ENCODE measurements at places on chromosomes 16 and 17.

DNA sequence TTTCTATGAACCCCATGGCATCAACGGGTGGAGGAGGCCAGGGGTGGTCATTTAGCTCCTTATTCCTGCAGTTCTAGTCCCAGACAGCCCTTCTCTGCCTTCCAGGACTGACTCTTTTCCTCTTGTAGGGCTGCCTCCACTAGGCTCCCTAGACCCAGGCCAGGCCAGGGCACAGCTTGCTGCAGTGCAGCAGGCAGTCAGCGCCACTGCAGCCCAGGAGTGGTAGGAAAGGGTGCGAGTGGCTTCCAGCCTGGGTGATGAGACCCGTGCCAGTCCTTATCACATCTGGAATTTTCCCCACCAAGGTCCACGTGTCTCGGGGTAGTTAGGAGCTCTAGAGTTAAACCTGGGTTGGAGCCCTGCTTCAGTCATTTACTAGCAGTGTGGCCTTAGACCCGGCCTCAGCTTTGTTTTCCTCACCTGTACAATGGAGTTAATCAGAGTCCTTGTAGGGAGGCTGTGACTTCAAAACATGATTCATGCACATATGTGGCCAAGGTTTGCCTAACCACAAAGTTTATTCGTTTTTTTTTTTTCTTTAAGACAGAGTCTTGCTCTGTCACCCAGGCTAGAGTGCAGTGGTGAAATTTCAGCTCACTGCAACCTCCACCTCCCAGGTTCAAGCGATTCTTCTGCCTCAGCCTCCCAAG lies 4.7 kb downstream of the SLC5A11 start:
- no peak for DNase-seq

DNA sequence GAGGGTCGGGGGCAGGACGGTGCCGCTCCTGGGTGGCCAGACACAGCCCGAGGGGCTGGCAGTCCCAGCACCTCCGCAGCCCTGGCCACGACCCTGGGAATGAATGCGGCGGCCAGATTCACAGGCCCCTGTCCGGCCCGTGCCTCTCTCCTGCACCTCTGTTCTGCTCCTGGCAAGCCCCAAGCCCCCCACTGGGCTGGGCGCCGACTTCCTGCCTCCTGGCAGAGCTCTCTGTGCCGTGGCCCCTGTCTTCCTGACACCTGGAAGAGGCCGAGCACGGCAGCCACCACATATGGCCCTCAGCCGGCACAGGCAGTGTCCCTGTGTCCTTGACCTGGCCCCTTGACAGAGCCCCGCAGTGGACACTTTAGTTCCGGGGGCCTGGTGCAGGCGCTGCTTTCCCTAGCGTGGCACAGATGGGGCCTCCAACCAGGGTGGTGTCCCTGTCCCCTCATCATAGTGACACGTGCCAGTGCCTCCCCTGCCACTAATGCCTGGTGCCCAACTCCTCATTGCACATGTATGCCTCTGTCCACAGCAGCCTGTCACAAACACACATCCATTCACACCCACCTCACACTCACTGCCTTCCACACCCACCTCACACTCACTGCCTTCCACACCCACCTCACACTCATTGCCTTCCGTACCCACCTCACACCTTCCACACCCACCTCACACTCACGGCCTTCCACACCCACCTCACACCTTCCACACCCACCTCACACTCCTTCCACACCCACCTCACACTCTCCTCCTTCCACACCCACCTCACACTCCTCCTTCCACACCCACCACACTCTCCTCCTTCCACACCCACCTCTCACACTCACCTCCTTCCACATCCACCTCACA lies 110.6 kb upstream of the PLCG2 start:
- DNase-seq, result no peak

- DNase-seq, result no peak
Observed at GRCh38 chr17:61488878-61489718, 36.9 kb downstream of the TBX4 start.

GRCh38 chr16:72848759-72849664 lies 198.9 kb downstream of the ZFHX3 start:
- DNase-seq, result peak; percentile 99

DNA sequence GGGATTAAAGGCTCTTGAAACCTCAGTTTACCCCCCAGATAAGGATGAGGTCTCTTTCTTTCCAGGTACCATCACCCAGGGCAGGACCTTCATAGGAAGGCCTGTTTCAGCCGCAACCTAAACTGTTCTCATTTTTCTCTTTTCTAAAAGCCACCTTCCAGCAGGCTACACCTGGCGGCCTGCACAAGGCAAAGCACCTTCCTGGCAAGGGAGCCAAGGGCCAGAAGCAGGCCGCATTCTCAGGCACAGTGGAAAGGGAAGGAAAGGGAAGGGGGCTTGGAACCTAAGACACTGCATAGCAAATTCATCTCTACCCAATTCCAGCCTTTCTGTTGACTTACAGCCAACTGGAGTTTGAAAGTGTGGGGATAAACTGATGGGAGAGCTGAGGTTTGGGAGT lies 8.9 kb upstream of the NDEL1 start:
- no peak for DNase-seq

GRCh38 chr17:68094481-68095078 lies 59.0 kb downstream of the KPNA2 start:
- no peak for DNase-seq

DNA sequence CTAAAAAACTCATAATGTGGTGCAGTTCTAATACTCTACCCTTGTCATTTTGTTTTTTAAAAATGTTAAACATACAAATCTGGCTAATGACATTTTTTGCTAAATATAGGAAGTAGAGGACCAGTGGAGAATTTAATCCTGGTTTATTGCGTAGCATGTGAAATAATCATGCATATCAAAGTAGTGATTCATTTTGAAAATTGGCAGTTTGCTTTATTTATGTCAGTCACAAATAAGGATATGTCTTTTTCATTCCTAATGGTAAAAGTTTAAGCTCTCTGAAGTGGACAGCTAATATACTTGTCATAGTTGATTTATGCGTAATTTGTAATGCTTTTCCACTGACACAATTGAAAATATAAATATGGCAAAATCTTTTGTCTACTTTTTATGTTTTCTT lies 224.2 kb downstream of the BCAS3 start:
- DNase-seq, result peak; percentile 83

- no peak for DNase-seq
Observed at GRCh38 chr17:58264407-58265103, 16.2 kb downstream of the MPO start.

DNA sequence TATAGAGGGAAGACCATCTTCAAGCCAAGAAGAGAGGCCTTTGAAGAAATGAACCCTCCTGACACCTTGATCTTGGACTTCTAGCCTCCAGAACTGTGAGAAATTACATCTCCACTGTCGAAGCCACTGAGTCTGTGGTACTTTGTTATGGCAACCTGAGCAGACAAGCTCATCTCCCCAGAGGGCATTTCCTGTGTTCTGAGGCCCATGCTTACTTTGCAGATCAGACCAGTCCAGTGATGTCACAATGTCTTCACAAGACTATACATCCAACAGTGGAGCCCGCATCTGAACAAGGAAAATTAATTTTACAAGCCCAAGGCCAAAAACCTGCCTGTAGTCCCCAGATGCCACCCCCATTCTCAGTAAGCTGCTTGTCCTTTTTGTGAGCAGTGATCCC lies 14.8 kb upstream of the C17orf113 start:
- no peak for DNase-seq

DNA sequence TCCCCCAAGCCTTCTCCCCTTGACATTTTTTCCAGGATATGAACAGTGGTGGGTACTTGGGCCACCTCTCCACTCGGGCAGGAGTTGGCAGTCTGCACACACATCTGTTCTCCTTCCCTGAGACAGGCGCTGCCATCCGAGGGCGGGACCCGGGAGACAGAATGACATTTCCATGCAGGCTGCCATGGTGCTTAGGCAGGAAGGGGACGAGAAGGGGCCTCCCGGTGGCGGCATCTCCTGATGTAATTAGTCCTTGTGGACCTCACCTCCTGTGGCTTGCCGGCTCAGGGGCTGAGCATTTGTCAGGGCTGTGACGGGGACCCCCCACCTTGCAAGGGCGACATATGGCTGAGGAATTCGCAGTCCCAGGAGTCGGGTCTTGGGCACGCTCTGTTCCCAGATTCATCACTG lies 197.2 kb downstream of the FOXL1 start:
- peak; percentile 58 for DNase-seq

DNA sequence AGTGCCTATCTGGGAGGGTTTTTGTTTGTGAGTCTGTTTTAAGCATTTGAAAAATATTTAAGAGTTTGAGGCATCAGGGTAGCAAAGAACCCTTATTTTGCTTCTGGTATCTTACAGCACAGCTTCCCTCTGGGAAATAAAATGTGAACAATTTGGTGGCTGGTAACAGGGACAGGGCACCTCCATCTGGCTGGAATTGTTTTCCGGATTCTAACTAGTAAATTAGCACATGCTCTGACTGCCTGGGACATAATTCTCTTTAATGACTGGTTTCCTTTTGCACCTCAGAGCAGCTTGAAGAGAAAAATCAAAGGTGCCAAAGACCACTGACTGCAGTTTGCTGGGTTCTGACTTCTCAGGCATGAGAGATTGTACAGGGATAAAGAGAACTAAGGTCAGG lies 469.1 kb downstream of the GRIN2A start:
- DNase-seq, result no peak

GRCh38 chr16:48444574-48444973 lies 59.4 kb upstream of the SIAH1 start:
- DNase-seq, result peak; percentile 88

- DNase-seq, result no peak
Observed at GRCh38 chr16:67678354-67679023, 11.9 kb downstream of the C16orf86 start.

DNA sequence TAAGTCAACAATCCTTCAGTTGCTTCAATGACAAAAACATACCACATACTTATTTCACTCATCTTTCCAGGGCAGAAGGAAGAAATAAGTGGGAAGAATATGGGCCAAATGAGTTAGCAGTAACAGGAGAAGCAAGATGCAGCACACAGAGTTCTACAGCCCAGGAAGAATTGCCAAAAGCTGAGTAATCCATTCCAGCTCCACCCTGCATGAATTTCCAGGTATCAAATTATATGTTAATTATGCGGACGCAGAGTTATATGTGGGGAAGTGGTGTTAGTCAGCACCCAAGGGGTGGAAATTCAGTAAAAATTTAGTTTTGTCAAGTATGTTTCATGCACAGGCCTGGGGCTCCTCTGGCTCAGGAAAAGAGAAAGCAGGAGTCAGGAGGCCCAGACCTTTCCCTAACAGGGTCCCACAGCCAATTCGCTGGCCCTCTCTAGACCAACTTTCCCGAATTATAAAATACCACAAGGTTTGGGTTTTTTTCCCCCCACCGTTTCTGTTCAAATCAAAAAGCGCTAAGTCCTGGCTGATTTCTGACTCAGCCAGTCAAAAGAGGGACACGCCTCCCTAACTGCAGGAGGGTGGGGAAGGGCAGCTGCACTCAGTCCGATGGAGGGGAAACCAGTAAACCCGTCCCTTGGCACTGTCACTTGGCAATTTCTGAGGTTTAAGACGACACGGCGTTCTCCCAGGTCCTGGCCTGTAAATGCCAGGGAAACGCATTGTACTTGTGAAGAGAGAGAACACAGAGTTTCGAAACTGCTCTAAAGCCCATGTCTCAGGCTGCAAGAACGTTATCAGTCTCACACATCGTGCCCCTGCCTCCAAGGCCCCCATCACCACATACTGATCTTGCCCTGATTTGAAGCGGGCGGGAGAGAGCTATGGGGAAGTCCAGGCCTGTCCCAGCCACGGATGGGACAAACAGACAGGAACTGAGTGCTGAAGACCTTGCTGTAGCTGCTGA lies 58.1 kb downstream of the ZFHX3 start:
- peak; percentile 87 for DNase-seq

DNA sequence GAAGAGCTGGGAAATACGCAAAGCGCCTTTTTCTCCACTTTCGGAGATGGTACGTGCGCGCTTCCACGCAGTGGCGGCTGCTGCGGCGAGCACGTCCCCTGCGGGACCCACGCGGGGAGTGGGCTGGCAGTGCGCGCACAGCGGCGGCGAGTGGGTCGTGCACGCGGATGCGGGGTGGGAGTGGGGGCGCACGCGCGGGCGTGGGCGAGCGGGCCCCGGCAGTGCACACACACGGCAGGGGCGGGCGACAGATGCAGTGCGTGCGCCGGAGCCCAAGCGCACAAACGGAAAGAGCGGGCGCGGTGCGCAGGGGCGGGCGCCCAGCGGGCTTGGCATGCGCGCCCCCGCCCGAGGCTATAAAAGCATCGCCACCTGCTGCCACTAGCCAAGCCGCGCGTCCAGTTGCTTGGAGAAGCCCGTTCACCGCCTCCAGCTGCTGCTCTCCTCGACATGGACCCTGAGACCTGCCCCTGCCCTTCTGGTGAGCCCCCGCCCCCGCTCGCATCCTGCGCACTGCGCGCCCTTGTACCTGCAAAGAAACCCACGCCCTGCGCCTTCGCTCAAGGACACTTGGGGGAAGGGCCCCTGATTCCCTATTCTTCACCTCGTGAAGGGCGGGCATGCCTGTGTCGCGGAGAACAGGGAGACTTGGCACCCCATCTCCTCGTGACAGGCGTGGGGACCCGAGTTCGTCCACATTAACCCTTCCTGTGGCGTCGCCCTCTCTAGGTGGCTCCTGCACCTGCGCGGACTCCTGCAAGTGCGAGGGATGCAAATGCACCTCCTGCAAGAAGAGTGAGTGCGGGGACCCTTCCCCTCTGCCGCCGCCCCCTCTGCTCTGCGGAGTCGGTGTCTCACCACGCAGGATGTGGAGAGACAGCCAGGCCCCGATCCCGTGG lies at the start of gene MT3:
Gene MT3 (plus strand): TSS at position 388 of the 899 bp plus-strand sequence. CDS start 63 bp downstream, at position 451.
- no peak for DNase-seq

Data from fibroblast of skin of scalp (primary cell).